ENCODE measurements at places on chromosomes 4 and X. TPM values are rescaled to one million over a fixed set of nuclear protein-coding genes. Genes with fewer than 3 reads are reported as not detected.

The PAPSS1 gene
- 17.7 TPM for polyA plus RNA-seq

The GPR50 gene
- polyA plus RNA-seq: not detected

The ZNF185 gene
- 0.45 TPM for polyA plus RNA-seq

The SYP gene
- polyA plus RNA-seq: 33.5 TPM

The STOX2 gene
- 2.0 TPM for polyA plus RNA-seq

The SPANXA1 gene
- not detected for polyA plus RNA-seq

The SLIT2 gene
- polyA plus RNA-seq: 1.7 TPM

The FAM47A gene
- not detected for polyA plus RNA-seq

The LRP2BP gene
- 0.21 TPM for polyA plus RNA-seq

DNA sequence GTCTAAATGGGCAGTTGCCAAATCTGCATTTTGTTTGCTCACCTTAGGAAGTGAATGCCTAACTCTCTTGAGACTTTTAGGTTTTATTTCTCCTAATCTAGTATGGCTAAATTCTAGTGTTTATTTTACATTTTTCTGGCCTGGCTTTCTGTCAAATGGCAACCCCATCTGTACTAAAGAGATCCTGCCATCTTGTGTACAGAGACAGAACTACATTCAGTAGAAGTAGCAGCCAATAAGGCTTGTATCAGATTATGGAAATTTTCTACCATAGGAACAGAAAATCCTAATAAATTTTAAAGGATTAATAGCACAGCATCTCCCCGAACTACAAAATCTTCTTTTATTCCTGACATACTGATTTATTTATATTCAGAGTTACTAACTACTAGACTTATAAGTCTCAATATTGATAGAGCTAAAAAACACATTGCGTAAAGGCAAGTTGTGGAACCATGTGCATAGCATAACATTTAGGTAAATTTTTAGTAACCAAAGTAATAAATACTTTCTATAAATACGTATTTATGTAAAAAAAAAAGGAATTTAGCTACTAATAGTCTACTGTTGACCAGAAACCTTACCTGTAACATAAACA, 45.5 kb downstream of the TMEM144 start:
- DNase-seq: peak; percentile 50

GRCh38 chrX:47573341-47574075, 8.7 kb upstream of the TIMP1 start:
- peak; percentile 5 for DNase-seq

DNA sequence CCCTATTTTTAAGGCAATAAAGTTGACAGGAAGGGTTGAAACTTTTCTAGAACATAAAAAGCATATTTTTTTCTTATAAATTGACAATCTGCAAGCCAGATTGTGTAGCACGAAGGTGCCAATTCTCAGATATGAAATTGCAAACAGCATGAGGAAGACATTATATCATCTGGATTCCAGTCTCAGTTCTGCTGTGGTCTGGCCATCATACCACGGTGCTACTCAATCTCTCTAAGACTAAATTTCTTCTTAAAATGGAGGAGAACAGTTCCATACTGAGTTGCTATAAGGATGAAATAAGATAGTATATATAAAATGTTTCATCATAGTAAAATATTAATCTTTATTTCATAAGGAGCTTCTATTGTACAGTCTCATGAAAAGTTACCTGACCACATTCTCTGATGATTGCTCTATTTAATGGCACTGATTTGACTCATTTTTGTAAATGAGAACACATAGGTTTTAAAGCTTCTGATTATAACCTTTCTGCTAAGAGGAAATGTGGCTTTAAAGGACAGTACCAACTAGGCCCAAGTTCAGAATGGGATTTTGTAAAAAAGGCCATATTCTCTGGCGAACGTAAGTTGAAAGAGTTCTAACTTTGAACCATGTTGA, 127.9 kb downstream of the SHROOM3 start:
- DNase-seq: no peak

DNA sequence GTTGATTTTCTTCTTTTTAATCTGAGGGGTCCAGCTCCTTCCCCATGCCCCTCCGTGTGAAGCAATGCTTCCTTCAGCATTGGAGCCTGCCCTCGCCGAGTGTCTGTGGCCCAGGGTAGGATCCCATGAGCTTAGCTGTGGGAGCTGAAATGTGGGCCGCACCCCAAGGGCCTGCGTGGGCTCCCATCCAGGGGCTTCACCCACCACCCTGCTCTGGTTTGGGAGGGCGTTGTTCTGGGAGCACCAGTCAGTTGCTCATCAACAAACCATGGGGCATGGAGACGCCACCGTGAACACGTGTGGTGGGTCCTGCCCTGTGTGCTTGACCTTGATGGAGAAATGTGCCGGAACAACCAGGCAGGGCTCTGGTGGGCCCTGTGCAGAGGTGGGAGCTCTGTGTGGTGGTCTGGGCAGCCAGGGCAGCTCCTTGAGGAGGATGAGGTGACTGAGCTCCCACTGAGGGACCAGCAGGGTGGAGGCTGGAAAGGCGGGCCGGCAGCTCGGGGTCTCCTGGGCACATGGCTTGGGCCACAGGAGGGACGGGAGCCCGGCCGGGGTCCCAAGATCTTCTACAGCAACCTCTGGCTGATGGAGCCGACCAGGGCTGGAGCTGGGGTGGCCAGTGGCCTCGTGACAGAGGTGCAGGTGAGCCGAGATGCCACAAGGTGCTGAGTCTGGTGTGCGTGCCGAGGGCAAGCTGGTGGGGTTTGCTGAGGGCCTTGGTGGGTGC, 39.6 kb upstream of the NKX1-1 start:
- no peak for DNase-seq

DNA sequence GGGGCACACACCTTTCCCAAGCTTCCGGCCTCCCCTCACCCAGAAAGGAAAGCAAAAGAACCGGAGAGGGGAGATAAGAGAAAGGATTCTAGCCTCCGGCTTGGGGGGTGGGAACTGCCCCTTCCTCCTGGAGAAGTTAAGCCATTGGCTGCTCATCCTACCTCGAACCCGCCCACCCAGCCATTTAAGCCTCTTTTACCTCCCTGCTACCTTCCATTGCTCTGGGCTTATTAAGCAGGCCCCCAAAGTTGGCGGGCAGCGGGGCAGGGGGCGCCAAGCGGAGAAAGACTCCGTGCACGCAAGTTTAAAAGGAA, 2.3 kb downstream of the MAML3 start:
- peak; percentile 97 for DNase-seq

DNA sequence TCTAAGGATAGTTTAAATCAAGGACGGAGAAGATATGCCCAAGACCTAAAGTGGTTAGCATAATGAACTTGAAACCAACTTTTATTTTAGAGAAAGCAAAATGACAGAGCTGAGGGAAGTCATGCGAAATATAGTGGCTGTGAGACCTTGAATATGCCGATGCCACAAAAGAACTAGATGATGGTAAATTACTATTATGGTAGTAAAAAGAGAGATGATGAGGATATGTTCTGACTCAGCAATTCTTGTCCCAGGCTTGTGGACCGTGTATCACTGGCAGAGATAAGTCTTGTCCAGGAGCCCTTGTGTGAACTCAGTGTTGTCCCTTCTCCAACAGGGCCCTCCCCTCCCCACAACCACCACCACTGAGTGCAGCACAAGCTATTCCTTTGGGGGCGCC, 1605.6 kb upstream of the TENM3 start:
- no peak for DNase-seq

DNA sequence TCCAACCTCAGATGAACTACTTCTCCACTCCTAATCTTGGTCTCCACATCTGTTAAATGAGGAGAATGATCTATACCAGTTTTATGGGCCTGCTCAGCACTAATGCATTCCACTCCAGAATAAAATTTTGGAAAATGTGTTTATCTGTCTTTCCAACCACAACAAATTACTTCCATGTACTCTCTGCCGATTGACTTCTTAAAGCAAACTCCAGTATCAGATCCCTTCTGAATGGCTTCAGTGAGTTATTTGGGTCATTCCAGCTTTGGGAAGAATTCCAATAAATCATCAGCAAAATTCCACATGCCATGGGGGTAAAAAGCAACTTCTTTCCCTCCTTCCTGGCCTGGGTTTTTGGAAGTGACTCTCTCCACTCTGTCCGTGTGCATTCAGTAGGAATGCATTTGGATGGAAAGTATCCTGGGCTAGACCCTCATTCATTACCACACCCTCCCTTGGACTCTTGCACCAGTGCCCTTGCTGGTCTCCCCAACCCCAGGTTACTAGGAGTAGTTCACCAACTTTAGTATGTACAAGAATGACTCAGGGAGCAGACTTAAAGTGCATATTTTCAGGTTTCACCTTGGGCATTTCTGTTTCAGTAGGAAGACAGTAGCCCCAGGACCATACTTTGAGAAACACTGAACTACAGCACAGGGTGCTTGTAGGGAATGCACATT, 15.4 kb upstream of the ADH6 start:
- no peak for DNase-seq

DNA sequence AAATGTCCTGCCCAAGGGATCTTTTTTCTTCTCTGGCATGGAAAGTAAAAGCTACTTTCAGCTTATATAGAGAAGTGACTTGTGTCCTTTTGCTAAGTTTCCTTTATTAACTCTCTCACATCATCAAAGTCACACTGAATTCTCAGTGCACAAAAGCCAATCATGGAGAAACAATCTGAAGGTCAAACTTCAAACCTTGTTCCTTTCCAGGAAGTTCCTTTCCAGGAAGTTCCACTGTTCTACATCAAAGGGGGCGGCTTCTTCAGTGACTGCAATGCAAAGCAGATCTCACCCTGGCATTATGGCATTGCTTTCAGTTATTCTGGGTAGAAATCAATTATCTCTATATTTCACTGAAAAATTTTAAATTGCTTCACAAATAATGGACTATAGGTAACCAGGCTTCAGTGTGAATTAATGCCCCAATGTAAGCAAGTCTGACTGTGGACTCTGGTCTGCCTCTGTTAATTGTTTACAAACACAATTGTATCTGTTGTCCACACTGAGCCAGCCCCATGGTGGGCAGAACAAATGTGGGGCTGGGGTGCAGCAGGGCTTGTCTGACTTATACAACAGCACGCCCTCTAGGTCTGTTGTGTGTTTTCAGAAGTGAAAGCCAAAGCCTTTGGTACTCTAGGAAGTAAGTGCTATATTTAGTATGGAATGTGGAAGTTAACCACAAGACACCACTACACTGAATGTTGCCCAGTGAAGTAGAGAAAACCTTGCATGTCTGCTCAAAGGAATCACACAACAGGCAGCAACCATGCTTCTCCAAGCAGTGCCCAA, 98.8 kb downstream of the CDS1 start:
- DNase-seq: peak; percentile 88

GRCh38 chrX:136086521-136086920, 60.8 kb upstream of the FHL1 start:
- no peak for DNase-seq

- no peak for DNase-seq
Measured at GRCh38 chr4:11702886-11703557, 274.3 kb upstream of the HS3ST1 start.

DNA sequence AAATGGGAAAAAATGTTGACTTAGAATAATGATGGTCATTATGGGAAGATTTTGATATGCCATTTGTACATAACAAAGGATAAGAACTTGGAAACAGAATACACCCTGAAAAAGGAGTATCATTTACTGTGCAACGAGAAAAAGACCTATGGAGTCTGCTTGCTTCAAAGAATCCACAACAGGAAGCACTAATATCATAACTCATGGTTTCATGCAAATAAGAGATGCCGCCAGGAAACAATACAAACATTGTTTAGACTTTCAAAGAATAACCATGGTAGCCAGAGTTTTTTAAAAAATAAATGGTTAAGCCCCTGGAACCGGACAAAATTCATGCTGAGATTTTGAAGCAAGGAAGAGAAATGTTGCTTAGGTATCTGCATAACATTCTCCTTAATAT, 139.9 kb upstream of the ETNPPL start:
- no peak for DNase-seq

- no peak for DNase-seq
Measured at GRCh38 chr4:10856271-10856782, 171.8 kb upstream of the CLNK start.

DNA sequence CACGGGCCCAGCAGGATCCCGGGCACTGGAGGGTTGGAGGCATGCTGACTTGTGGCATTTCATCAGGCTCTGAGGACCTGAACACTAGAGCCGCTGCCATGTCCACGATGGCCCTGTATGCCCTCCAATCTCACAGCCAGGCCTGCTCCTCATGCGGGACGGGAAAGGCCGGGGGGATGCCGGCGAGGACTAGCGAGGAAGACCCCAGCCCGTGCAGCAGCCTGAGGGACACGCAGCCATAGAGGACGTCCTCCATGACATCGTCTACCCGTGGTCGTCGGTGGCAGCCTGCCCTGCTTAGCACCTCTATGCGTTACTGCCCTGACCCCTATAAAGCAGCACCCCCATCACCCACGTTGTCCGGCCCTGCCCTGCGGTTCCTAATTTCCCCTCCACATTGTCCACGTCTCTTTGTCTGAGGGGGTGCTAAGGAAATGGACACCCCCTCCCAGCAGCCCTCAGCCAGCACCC, 32.6 kb downstream of the HMX1 start:
- DNase-seq: no peak

DNA sequence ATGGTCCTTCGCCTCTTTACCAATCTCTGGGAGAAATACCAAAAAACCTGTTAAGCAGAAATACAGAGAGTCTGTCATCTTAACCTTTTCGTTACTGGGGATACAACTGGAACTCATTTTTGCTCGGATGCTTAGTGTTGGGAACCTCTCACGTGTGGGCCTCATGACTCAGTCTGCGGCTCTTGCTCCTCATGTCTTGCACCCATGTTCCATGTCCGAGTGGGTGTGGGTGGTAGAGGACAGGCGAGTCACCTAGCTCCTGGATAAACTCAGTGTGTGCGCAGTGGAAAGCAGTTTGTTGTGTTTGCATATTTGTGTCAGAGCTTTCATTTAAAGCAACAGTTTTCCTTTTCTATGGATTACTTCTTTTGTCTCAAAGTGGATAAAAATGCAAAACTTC, 70.6 kb downstream of the TNIP2 start:
- no peak for DNase-seq

DNA sequence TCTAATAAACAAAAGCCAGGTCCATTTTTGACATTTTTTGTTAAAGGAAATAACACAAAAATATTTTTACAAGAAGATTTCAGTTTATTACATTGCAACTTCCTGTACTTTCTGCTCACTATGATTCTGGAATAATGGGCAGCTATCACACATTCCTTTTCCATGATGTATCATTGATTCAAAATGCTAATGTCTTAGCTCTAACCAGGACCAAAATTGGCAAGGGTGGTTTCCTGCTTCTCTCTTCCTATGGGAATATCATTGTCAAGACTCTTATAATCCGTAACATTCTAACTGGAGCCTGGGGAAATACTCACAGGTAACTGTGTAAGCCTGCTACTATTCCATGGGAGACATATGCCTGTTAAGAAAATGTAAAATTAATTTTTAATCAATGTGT, 218.6 kb downstream of the DCAF12L2 start:
- no peak for DNase-seq
